HAP-1 (cell line): ENCODE measurements at places on chromosomes 5 and 9.

DNA sequence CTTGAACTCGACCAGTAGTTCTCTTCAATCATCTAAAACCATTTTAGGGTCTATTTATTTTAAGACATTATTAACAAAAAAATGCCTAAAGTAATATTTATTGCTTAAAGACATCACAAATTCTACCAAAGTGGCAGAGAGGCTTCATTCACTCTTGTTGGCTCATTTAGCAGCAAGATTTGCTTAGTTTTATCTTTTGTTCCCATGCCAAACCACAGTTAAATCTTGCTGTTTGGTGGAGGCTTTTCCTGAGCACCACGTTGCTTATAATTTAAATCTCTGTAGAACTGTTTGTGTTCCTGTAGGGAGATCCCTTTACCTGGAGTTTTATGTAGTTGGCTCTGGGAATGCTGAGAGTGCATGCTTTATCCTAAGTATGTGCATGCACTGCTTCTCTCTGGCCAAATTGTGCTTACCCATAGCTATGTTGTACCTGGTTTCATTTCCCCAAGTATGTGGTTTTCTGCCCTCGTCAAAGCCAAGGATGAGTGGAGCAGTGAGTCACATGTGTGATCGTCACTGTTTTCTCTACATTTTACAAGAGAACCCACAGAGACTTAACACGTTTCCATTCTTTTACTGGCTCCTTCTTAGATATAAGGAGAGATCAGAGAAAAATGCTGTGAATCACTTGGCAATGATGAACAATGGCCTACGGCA is 42.1 kb upstream of the MAST4 start:
- no peak for DNase-seq

- DNase-seq: no peak
These were observed 17.7 kb downstream of the STK10 start for GRCh38 chr5:172170251-172170701.

- no peak for DNase-seq
These were observed 150.2 kb upstream of the TBCA start for GRCh38 chr5:77926337-77926736.

DNA sequence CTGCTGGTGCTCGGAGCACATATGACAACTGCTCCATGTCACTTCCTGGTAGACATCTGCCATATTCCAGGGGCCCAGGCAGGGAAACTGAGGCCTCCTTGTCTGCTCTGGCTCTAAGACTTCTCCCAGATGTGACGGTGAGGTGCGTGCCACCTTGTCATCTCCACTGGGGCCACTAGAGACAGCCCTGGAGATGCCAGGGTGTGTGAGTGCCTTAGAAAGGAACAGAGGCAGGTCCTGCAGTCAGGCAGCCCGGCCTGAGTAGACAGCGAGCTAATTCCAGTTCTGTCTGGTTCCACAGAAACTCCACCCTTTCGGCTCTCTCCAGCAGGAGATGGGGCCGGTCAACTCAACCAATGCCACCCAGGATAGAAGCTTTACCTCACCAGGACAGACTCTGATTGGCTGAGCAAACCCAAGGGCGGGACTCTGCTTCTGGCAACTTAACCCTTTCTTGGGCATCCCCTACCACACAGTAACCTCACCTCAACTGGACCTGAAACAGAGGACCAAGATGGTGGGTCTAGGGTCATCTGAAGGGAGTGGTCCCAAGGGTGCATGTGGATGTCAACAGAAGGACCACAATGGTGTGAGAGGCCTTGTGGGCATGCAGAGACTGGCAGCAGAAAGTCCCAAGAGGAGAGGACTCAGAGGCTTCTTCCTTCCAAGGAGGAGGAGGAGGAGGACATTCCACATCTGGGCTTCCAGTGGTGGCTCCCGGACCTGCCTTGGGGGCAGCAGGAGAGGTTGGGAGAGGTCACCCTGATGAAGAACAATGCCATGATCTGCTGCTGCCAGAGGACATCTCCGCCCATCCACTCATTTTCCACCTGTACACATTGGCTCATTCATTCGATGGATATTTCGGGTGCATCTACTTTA is 77.7 kb downstream of the RGS3 start:
- peak; percentile 25 for DNase-seq

- DNase-seq: peak; percentile 36
These were observed 20.4 kb downstream of the GNPDA1 start for GRCh38 chr5:141992349-141992963.

GRCh38 chr9:120677965-120678364 is 36.3 kb downstream of the MEGF9 start:
- peak; percentile 40 for DNase-seq

DNA sequence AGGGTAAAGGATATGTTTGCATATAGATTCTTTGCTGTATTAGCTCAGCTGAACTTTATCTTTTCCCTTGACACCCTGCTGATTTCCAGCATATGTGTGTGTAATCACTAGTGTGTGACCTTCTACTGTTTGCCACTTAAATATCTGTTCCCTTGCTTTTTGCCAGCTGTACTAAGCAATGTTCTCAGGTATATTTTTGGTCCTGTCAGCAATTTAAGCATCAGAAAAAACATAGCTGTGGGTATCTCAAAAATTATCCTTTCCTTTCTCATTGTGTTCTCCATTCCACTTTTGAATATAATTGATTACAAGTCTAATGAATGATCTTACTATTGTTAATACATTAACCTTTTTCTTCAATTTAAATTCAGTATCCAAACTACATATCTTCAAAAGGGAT is 59.2 kb upstream of the CDH10 start:
- no peak for DNase-seq

GRCh38 chr9:78031893-78032729 is 500 bp upstream of the GNAQ start:
- peak; percentile 95 for DNase-seq

DNA sequence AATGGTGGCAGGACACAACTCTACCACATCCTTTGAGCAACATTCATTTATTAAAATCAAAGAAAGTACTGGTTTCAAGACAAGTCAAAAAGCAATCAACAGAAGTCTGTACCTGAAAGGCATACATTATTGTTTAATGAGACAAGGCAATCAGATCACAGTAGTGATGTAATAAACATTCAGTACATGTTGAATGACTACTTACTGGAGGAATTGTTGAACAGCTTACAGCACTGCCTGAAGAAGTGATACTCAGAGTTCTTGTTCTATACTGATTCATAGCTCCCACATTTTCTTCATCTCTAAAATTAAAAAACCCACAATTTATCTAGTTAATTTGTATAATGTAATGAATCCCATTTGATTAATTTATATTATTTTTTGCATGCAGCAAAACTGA is 18.2 kb downstream of the RIOK2 start:
- DNase-seq: no peak

DNA sequence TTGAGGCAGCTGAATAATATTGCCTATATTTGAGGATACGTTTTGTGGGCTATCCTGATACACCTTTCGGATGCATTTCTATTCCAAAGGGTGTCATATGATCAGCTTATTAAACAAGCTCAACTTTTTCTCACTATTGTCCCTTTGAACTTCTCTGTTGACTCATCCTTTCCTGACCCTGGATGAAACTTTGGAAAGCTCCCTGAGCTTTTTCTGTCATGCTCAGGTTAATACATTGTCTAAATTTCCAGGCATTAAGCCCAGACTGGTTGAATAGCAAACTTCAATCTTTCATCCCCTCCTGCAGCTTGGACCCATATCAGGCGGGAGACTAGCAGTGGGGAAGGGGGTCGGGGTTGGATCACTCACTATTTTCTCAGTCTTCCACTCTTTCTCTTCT is 104.9 kb upstream of the PTPN3 start:
- DNase-seq: no peak

- no peak for DNase-seq
These were observed 217.5 kb upstream of the NMUR2 start for GRCh38 chr5:152622628-152623027.

DNA sequence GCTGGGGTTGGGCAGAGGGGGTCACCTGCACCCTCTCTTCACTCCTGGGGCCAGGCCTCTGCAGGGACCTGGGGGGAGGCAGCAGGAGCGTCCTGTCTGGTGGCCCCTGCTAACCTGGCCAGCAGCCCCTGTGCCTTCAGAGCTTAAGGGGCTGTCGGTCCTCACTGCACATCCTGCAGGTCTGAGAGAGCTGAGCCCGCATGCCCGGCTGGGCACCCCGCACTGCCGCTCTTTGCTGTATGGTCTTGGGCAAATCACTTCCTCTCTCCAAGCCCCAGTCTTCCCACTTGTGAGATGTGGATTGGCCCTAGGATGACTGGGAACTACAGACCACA is 7.9 kb downstream of the FLT4 start:
- DNase-seq: peak; percentile 6
